ENCODE measurements at places on chromosomes 2 and 18.

DNA sequence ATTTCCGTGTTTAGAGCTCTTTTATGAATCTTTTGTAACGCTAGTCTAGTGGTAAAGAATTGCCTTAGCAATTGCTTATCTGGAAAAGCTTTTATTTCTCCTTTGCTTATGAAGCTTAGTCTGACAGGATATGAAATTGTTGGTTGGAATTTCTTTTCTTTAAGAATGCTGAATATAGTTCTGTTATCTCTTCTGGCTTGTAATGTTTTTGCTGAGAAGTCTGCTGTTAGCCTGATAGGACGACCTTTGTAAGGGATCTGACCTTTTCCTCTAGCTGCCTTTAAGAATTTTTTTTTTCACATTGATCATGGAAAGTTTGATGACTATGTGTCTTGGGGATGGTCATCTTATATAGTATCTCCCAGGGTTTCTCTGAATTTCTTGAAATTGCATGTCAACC is 101.1 kb downstream of the TRABD2A start:
- no peak for DNase-seq

- DNase-seq, result no peak
Observed at GRCh38 chr18:44782617-44783016, 101.9 kb downstream of the SETBP1 start.

GRCh38 chr2:58796239-58796910 is 555.2 kb upstream of the FANCL start:
- DNase-seq, result no peak

DNA sequence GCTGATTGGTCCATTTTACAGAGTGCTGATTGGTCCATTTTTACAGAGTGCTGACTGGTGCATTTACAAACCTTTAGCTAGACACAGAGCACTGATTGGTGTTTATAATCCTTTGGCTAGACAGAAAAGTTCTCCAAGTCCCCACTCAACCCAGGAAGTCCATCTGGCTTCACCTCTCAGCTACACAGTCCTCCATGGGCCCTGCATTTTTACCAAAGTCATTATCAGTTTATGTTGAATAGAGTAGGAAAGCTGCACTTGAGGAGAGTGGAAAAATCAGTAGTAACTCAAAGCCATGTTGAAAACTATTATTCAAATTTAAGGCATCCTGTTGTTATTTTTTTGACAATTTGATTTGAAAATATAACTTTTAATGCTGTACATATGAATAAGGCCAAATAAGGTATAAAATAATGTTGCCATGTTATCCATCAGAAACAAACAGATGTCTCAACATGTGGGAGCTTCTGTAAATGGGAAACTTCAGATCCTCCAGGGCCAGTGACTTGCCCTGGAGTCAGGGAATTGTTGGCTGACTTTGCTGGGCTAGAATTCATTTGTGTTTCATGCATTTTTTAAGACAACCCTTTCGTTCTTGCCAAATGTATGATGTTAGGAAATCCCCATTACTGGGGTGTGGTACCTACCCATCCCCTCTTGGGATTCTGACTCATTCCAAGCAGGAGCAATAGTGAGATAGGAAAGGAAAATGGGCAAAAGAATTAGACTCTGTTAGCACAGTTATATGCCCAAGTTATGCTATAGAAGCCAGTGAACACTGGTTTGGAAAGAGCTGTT is 37.8 kb upstream of the CCDC195 start:
- DNase-seq, result no peak

DNA sequence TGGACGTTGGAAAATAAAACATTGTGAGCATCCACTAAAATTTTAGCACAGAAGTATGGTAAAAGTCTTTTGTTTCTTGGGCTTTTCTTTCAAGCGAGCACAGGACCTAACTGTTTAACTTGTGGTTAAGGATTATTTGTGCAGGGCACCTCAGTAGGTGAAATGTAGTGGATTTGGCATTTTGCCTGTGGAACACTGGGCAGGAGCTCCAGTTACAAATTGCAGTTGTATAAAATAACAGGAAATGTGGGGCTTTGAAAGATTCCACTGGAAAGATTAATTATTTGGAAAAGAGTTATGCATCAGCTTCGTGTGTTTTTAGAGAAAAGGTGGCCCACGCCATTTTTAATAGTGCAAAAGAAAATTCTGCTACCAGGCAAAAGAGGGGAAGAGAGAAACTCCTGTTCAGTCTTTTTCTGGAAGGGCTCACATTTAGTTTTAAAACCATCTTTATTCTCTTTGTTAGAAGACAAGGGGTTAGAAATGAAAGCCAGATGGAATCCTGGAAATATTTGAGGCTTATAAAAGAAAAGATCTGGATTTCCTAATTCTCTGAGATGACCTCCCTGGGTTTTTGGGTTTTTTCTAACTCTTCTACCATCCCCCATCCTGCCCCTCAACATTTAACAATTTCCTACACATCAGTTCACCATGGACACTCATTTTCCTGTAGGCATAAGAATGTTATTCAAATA is 144.3 kb upstream of the SERTAD2 start:
- DNase-seq, result peak; percentile 65

All from NCI-H1105 (cell line).